ENCODE measurements at places on chromosomes 2 and 18. TPM values are rescaled to one million over a fixed set of nuclear protein-coding genes. Genes with fewer than 3 reads are reported as not detected.

The IL1RL1 gene
- total RNA-seq = 0.22 TPM

The ALK gene
- total RNA-seq = not detected

The SRD5A2 gene
- not detected for total RNA-seq

The VAMP8 gene
- total RNA-seq = 95.4 TPM

The CD28 gene
- total RNA-seq = 64.1 TPM

The PIAS2 gene
- total RNA-seq = 25.8 TPM

The POTEC gene
- total RNA-seq = not detected

The PLGLB1 gene
- total RNA-seq = 3.2 TPM

The HOXD11 gene
- not detected for total RNA-seq

The GAL3ST2 gene
- 0.16 TPM for total RNA-seq

The RGPD5 gene
- 30.3 TPM for total RNA-seq
